Adipose tissue (tissue), 3 donors: ENCODE measurements at places on chromosomes 13 and 19. TPM values are rescaled to one million over a fixed set of nuclear protein-coding genes. Genes with fewer than 3 reads are reported as not detected.

ZIC2 gene
- polyA plus RNA-seq, result not detected

KRTDAP gene
- 0.42 TPM for polyA plus RNA-seq

DKKL1 gene
- polyA plus RNA-seq, result 0.21 TPM

NUFIP1 gene
- polyA plus RNA-seq, result 3.1 TPM

ZNF418 gene
- 2.2 TPM for polyA plus RNA-seq

PPP2R1A gene
- 58.2 TPM for polyA plus RNA-seq

PNMA8B gene
- polyA plus RNA-seq, result 1.9 TPM

ZSWIM4 gene
- 2.0 TPM for polyA plus RNA-seq

ZNF570 gene
- 1.9 TPM for polyA plus RNA-seq

FCAR gene
- 0.26 TPM for polyA plus RNA-seq

LCP1 gene
- 7.3 TPM for polyA plus RNA-seq

FPR3 gene
- polyA plus RNA-seq, result 4.5 TPM

AMER2 gene
- not detected for polyA plus RNA-seq

SMIM44 gene
- polyA plus RNA-seq, result not detected

RAB3A gene
- polyA plus RNA-seq, result 5.2 TPM

RFXAP gene
- 2.2 TPM for polyA plus RNA-seq

HRC gene
- polyA plus RNA-seq, result 2.8 TPM

BICRA gene
- 3.1 TPM for polyA plus RNA-seq

CGB2 gene
- polyA plus RNA-seq, result not detected

FXYD3 gene
- polyA plus RNA-seq, result 39.4 TPM

KCNN4 gene
- polyA plus RNA-seq, result 0.55 TPM

NAPSA gene
- polyA plus RNA-seq, result 1.4 TPM

CNN1 gene
- 4.3 TPM for polyA plus RNA-seq

SNRPD2 gene
- polyA plus RNA-seq, result 370 TPM

SAE1 gene
- 25.5 TPM for polyA plus RNA-seq

SELENOV gene
- not detected for polyA plus RNA-seq

TEKTIP1 gene
- 0.13 TPM for polyA plus RNA-seq

CEACAM16 gene
- not detected for polyA plus RNA-seq

LILRB4 gene
- polyA plus RNA-seq, result 5.8 TPM
